ENCODE measurements at places on chromosomes 13 and 19.

DNA sequence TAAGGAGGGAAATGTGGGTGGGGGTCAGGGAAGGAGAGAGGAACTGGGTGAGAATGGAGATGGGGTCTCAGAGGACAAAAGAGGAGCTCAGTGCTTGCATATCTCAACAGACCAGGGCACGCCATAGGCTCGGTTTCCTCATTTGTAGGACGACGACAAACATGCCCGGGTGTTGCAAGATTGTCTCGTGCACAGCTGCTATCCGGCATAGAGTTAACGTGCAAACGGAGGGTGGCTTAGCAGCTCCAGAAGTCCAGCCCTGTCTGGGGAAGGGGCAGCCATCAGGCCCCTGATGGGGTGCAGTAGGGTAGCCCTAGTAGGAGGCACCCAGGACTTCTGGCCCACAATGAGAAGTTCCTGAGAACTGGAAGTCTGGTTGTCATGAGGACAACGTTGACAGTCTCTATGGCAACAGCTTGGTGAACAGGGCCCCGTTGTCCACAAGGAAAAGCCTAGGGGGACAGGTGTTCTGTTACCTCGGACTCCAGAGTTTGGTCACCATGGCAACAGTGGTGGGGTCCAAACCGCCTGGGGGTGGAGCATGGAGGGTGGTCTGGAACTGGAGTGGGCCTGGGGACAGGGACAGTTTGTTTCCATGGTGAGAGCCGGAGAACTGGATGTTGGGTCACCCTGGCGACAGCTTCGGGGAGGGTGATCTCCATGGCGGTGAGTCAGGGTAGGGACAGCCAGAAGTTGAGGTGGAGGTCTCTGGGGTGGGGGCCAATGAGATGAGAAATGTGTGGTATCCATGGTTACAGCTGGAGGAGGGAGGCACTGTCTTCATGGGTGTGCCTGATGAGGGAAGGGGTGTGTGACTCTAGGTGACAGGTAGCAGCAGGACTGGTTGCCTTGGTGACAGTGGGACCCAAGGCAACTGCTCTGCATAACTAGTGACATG, 16.8 kb downstream of the TM6SF2 start:
- no peak for DNase-seq

DNA sequence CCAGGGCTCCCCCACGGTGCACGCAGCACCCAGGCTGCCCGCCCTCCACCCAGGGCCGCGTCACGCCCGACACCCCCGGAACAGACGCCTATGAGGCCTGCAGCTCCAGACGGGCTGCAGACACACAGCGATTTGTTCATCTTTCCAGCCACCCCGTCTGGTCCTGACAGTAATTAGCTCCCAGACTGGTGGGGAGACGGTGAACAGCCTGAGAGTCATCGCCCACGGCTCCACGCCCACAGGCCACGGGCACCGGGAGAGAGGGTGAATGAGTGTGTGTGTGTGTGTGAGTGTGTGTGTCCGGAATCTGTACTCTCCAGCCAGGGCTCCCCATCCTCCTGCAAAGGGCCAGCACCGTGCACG, 18.1 kb downstream of the GADD45B start:
- no peak for DNase-seq

DNA sequence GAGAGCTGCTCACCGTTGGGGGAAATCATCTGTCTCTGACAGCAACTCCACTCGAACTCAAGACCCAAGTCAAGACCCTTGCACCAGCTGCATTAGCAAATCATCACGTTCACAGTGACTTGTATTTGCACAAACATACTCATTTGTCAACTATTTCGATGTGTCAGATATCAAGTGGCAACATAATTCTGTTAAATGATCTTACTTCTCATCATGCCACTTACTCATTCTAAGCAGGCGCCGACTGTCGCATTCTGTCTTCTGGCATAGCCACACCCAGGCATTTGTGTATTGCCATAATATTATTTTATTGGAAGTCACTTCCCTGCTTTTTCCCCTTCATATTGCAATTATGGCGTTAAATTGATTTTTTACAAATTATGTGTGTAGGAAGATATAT, 23.0 kb upstream of the ATP1A3 start:
- DNase-seq = no peak

DNA sequence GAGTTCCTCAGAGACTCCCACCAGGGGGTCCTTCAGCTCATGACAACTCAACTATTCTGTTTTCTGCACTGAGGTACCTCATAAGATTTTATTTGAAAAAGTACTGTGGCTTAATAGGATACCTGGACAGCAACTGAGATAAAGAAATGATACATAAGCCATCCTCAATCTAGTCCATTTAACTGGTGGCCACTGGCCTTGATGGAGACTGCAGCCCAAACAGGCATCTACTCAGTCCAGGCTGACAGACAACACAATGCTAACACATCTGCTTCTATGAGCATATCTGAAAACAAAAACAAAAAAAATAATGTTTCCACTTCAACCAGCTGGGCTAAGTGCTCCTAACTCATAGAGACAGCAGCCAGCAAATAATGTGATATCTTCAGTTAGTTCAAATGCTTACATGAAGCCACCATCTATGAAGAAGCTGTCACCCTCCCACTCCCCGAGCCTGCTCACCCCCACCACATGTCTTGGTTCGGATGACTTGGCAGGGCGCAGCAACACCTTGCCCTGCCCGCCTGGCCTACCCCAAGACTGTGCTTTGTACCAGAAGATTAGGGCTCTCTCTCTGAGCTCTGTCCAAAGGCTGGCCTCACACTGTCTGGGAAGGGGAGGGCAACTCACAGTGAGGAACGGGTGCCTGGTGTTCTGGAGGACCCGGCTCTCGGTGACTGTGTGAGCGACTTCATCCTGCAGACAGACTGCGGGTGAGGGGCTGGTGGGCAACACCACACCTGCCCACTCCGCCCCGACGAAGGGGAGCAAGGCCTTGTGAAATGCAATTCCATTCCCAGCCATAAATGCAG, 13.1 kb upstream of the CCNP start:
- DNase-seq = no peak

DNA sequence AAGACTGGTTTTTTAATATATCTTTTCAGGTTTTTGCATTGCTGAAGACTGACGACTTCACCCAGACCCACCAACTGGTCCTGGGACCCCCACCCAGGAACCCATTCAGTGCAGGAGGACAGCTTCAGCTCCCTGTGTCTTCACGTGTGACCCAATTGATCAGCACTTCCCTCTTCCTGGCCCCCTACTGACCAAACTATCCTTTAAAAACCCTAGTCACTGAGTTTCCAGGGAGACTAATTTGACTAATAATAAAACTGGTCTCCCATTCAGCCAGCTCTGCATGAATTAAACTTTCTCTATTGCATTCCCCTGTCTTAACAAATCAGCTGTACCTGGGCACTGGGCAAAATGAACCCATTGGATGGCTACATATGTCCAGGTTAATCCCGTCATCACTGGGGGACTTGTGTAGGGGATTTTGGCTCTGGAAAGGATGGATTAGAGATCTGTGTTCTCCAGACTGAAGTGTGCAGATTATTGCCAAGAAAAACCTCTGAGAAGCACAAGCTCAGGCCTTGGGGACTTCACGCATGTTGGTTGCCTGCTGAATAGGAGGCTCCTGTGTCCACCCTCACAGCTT, 16.3 kb upstream of the PARP4 start:
- no peak for DNase-seq

GRCh38 chr13:112905086-112905485, 63.9 kb upstream of the MCF2L start:
- DNase-seq = no peak

DNA sequence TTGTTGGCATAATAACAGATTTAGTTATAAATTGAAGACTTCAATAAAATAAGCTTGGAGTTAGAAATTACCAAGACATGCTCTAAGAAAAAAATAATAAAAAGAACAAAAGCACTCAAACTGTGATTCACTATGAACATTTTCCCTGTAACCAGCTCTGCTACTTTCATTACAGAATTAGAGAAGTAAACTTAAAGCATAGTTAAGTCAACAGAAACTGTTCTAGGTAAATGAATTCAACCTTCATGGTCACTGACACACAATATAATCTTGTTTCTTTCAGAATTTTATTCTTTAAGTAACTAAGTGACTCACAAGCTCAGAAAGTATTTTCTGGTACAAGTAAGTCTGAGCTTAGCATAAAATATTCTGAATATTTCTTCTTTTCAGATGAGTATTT, 136.3 kb downstream of the KLF5 start:
- no peak for DNase-seq

DNA sequence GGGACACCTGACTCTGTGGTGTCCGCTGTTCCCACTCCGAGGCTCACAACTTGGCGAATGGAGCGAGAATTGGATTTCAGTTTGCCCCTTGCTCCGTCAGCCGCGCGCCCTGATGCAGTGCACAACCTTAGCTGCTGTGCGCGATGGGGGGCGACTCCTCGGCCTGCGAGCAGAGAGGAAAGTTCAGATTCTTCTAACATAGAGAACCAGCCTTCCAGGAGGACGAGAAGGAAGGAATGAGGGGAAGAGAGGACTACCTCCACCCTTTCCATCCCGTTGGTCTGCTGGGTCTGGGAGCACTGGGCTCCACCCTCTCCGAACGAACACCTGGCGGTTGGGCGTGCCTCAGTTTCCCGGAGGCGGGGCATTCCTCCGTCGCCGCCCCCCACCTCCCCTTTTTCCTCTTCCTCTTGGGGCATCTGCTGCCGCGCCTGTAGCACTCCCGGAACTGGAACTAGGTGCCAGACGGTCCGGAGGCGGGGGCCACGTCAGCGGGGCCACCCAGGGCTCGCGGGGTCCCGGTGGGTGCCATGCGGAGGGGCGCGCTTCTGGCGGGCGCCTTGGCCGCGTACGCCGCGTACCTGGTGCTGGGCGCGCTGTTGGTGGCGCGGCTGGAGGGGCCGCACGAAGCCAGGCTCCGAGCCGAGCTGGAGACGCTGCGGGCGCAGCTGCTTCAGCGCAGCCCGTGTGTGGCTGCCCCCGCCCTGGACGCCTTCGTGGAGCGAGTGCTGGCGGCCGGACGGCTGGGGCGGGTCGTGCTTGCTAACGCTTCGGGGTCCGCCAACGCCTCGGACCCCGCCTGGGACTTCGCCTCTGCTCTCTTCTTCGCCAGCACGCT, at the start of gene KCNK6:
Gene KCNK6, plus strand, starts transcription at position 425 of the 838 bp plus-strand sequence. Its CDS starts 106 bp downstream, at position 531.
- no peak for DNase-seq
